ENCODE measurements at places on chromosomes 4 and X.

DNA sequence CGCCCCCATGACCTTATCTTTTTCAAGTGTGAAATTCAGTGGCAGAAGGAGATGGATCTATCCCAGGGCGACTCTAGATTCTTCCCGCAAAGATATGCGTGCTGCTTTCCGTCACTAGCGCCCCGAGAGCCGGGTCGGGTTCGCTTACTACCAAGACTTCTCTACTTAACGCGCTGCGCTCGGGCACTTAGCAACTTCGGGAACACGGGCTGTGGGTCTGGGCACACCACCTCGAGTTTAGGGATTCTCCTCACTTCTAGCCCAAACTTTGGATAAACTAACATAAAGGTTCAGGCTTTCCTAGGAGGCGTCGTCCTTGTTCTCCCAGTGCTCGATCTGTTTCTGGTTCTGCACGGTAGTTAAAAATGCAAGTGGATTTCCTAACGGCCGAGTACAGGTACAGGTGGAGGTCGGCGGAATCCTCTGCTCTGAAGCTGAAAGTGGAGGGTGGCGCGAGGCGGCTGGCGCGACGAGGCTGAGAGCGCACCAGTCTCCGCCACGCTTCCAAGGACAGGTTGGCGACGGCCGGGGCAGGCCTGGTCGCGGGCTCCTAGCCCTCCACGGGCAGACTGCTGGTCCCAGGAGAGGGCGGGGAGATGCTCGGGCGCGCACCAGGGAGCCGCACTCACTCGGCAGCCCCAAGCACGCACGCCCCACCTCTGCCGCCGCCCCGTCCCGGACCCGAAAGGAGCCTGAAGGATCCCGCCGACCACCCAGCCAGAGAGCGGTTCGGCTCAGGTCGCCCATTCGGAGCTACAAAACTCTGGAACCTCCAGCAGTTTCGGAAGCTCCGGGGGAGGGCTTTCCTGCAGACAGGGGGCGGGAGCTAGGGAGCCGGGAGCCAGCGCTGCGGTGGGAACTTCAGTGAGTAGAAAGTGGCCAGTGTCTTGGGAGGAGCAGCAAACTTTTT, 100.8 kb upstream of the TENM3 start:
- no peak for DNase-seq

GRCh38 chrX:40406330-40406859, 174.4 kb upstream of the ATP6AP2 start:
- DNase-seq, result no peak

- no peak for DNase-seq
Observed at GRCh38 chr4:77152421-77152820, 4.6 kb upstream of the CCNG2 start.

- no peak for DNase-seq
Observed at GRCh38 chrX:119189595-119189994, 46.5 kb upstream of the PGRMC1 start.

DNA sequence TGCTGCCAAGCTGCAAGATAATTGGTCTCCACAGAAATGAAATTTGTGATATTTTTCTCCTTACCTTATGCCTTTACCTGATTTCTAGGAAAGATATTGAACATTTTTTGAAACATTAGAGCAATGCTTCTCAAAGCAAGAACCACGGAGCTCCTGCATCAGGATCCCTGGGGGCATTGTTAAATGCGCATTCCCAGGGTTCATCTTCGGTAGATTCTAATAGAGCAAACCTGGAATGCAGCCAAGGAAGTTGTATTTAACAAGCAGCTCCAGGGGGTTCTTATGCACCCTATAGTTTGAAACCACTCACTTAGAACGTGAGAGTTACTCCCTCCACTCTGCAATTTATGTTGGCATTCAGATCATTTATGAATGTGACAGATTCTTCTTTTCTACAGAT, 126.2 kb downstream of the SLC39A8 start:
- peak; percentile 3 for DNase-seq

- no peak for DNase-seq
Observed at GRCh38 chrX:29496636-29497180, 718.7 kb upstream of the MAGEB2 start.

- DNase-seq, result no peak
Observed at GRCh38 chr4:91076147-91076546, 949.0 kb downstream of the CCSER1 start.

GRCh38 chr4:54517781-54518444, 139.8 kb upstream of the KIT start:
- DNase-seq, result no peak

GRCh38 chr4:18052158-18052557, 30.6 kb upstream of the LCORL start:
- DNase-seq, result no peak

- no peak for DNase-seq
Observed at GRCh38 chr4:3707423-3708102, 58.6 kb upstream of the ADRA2C start.

DNA sequence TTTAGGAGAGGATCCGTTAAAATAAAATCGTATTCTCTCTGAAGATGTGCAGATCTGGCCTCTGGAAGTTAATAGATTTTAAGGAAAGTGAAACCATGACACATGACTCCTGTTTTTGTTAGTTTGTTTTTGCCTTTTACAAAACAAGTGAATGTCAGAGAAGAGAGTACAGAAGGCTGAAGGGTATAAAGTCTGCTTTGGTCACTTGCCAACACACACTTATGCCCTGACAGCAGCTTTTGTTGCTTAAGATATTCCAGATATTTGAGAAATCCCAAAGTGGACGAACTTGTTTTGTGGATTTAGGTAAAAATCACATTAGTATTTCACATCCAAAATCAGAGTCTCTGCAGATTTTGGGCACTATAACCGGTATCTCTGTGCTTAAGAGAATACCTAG, 192.4 kb upstream of the RASGEF1B start:
- DNase-seq, result no peak

- DNase-seq, result no peak
Observed at GRCh38 chr4:139020384-139020783, 4.8 kb downstream of the NOCT start.

DNA sequence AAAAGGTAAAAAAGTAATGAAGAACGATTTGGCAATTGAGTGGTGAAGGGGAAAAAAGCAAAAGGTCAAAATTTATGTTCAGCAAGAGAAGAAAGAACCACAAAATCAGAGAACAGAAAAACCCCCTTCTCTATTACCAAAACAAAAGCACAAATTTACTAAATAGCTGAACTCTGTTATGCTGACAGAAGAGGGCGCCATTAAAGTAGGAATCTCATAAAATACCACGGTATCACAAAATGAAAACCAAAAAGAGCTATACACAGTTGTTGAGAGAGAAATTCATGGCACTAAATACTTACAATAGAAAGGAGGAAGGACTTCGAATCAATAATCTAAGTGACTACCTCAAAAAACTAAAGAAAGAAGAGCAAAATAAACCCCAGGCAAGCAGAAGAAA, 69.6 kb upstream of the CXorf66 start:
- no peak for DNase-seq
